ENCODE measurements at places on chromosomes 1 and 21.

- peak; percentile 51 for DNase-seq
Observed at GRCh38 chr1:20223551-20224419, 37.5 kb upstream of the PLA2G2C start.

- no peak for DNase-seq
Observed at GRCh38 chr1:40451238-40451585, 936 bp downstream of the ZFP69B start.

DNA sequence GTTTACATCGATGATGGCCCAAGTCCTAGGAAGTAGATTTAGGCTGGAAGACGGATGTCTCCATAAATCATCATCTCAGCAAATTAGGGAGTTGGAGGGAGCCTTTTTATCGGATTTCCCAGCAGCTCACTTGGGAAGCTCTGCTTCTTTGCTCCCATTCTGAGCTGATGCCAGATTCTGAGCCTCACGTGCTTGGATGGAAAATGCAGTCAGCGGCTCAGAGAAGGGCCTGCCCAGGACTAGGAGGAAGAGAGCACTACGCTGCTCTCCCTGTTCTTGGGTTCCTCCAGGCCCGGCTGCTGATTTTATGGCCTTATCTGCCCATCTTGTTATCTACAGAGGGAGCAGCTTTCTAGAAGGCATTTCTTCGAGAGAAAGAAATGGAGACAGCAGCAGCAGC is 42.0 kb downstream of the UBIAD1 start:
- no peak for DNase-seq

- DNase-seq, result no peak
Observed at GRCh38 chr21:35204850-35205541, 155.9 kb upstream of the RUNX1 start.

DNA sequence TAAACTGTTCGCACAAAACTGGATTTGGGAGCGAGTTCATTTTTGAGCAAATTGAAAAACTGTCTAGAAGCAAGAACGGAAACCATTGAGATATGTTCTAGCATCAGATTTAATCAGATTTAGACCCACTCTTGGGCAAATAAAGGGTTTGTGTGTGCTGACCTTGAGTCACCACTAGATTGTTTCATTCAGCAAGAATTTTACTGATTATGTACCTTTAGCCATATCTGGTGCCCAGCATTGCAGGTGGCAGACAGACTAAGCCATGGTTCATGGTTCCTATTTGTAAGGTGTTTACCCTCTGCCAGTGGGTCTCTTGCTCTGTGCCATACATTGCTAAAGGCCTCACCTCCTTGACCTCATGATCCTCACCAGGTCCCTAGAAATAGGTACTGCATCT is 1.4 kb downstream of the NUDC start:
- no peak for DNase-seq

GRCh38 chr1:165965857-165966256 is 138.4 kb downstream of the UCK2 start:
- DNase-seq, result no peak

- DNase-seq, result no peak
Observed at GRCh38 chr1:48266576-48266975, 44.1 kb downstream of the SLC5A9 start.

DNA sequence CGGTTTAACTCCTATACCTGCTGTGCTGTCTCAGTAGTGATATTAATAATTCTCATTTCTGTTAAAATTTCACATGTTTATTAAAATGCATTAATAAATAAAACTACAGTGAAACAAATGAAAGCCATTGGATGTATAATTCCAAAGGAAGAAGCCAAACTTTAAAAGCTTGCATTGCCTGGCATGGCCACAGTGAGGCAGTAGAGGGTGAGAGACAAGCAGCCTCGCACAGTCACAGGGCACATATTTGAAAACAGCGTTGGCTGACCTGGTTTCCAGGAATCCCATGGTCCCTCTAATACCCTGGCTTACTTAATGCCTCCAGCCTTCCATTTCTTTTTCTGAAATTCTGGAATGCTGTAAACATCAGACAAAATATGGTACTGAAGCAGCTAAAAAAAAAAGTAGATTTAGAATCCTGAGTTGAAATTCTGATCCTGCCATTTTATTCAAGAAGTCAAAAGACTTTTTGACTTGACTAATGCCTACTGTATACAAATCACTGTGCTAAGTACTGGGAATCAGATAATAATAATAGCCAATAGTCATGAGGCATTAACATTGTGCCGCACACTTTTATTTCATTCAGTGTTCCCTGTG is 6.7 kb upstream of the RNASEL start:
- DNase-seq, result peak; percentile 24

GRCh38 chr21:44650973-44651675 is 3.3 kb downstream of the KRTAP12-4 start:
- DNase-seq, result no peak

- DNase-seq, result no peak
Observed at GRCh38 chr1:184773762-184774320, 19.2 kb upstream of the EDEM3 start.

DNA sequence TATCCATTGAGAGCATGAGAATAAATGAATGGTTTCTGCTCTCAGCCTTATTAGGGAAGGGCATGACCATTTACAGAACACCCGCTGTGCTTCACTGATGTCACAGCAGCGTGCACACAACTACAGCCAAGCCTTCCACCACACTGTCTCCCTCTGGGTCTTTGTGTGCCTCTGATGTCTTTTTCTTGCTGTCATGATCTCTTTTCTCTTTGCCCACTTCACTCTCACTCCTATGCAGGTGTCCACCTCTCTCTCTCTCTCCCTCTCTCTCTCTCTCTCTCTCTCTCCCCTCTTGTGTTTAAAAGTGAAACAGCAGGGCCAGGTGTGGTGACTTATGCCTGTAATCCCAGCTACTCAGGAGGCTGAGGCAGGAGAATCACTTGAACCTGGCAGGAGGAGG is 232.5 kb upstream of the JUN start:
- DNase-seq, result peak; percentile 15

DNA sequence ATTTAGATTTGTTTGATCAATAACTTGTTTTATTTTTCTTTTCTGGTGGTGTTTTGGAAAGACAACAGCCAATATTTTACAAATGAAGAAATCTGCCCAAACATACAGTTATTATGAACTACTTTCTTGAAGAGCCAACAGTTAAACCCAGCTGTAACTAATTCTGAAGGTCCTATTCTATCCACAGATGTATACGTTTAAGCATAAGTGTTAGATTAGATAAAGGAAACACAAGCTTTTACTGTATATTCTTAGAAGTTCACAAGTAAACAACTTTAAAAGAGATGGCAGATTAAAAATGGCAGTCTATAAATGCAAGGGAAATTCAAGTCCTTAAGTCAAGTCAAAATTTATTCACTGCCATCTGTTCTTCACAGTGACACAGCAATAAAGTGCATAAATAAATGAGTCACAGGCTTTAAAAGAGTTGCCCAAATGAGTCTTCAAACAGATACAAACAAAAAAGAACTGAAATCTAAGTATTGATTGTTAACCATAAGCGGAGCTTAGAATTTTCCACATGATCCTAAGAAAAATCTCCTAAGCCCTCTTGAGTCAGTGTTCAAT is 49.9 kb upstream of the KCNH1 start:
- DNase-seq, result no peak

DNA sequence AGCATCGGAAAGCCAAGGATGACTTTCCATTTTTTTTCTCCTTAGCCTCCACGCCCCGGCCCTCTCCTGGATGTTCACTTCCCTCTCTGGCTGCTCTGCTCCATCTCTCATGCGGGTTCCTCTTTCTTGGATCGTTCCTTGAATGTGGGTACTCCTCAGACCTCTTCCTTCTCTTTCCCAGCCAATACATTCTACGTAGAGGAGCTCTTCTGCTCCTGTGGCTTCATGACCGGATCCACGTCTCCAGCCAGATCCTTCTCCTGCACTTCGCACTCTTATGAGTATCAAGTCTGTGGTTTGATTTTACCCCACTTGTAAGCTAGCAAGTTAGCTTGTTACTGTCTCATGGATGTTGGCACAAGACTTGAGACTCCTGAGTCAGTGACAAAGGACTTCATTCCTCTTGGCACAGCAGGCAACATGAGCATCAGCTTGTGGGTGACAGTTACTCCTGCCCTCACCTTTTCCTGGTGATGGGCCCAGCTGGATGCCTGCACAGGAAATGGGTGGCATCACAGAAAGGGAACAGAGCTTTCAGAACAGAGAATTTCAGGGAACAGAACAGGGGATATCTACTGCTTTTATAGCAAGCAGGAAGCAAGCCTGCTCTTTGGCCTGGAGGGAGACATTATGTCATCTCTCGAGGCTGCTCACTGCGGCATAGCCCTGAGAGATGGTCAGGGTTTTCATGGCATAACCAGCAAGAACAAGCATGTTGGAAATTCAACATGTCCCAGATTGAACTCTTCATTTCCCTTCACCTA is 100.1 kb upstream of the KIF26B start:
- no peak for DNase-seq

- peak; percentile 21 for DNase-seq
Observed at GRCh38 chr1:198967566-198967965, 328.7 kb downstream of the PTPRC start.

DNA sequence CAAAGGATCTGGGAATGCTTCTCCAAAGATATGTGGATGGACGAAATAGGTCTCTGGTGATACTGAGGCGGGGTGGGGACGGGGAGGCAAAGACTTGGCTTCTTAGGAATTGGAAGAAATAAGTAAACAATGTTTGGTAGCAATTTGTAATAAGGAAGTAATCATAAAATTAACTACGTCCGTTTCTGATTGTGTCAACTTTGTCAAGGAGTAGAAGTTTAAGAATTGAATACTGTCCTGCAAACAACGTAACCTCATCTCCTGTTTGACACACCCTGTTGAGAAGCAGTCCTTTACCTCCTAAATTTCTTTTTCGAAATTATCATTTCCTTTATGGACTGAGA is 471 bp downstream of the POLR3C start:
- no peak for DNase-seq

DNA sequence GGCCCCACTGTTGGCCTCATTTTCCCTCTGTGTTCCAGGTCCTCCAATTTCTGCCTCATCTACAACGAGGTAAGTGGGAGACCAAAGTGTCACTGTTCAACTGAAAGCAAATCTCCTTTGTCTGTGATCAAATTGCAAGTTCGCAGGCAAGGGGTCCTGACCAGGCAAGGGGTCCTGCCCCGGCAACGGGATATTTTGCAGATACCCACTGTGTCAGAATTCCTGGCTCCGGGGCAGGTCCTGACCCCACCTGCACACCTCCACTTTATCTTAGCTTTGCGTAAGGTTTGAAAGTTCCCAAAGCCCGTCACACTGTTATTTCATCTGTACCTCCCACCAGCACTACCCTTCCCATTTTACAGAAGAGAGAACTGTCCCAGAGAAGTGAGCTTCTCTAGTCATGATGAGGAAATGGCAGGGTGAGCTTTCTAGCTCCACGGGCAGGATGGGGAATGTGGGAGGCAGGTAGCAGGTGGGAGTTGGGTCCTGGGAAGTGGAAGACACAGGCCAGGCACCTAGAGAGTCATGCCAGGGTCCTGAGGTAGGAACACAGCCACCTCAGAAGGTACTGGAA is 32.0 kb upstream of the CSF1 start:
- DNase-seq, result no peak

DNA sequence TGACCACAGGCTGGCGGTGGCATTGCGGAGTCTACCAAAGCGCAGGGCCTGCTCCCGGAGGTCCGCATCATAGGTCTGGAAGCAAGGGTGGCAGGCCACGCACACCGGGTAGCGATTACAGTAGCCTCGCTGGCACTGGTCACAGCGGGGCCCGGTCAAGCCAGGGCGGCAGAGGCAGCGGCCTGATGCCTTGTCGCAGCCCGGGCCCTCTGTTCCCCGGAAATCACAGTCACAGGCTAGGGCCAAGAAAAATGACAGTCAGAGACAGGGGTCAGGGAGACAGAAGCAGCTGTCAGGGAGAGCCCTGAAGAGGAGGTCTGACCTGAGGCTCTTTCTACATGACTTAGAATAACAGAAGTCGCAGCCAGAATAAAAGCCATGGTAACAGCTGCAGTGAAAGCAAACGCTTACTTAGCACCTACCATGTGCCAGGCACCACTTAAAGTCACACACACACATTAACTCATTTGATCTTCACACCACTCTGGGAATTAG is 26.4 kb downstream of the LAMB3 start:
- no peak for DNase-seq

DNA sequence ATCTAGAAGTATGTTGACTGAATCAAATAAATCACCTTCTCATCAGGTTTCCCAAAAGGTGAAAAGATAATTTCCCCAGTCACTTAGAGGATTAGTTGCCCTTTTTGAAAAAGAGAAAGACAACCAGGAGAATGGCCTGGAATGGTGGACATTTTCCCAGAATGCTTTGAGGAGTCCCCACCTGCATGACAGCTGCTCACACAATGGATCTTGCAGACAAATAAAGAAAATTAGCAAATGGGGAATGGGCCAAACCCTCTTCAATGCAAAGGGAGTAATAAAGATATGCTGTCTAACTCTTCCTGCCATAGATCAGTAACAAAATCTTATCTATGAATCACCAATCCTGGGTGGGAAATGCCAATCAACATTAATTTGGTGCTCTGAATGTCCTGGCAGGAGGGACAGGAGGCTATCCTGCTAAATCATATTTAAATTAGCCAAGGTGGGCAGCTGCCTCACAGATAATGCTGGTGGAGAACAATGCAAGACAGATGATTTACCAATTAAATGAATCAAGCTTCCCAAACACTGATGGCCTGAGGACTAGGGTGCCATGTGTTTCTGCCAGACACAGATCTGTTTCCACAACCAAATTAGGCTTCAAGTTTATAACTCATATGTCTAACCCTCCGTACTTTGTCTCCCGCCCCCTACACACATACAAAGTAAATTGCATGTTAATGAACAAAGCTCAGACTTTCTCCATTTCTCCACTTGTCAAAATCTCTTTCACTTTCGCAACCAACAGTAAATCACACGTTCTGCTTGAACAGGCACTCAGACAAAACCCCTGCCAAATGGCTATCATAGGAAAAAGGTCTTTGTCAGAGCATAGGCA is 488.0 kb upstream of the PLXNA2 start:
- peak; percentile 75 for DNase-seq

DNA sequence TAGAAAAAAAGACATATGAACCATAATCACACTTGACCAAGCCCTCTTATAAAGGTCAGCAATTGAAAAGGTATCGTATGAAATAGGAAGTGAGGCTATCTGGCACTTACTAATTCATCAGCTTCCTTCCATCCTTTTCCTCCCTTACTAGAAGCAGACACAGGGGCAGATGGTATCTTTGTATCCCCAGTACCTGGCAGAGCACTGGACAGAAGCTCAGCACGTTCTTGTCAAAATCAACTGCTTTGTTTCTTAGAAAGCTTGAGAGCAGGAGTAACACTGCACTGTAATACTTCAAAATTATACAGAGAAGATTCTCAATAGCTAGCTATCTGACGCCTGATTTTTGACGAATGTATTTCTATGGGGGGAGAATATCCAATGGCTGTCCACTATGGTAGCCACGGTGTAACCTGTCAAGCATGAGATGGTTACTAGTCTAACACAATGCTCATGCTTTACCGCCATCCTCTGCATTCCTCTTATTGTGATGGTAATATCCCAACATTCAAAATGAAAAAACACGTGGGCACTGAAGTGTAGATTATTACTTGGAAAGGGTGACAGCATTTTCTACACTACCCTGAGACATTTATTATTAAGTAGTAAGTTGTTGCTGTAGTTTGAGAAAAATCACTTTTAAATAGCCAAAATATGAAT is 175.6 kb downstream of the SIPA1L2 start:
- DNase-seq, result no peak
